ENCODE measurements at places on chromosomes 6 and 20.

DNA sequence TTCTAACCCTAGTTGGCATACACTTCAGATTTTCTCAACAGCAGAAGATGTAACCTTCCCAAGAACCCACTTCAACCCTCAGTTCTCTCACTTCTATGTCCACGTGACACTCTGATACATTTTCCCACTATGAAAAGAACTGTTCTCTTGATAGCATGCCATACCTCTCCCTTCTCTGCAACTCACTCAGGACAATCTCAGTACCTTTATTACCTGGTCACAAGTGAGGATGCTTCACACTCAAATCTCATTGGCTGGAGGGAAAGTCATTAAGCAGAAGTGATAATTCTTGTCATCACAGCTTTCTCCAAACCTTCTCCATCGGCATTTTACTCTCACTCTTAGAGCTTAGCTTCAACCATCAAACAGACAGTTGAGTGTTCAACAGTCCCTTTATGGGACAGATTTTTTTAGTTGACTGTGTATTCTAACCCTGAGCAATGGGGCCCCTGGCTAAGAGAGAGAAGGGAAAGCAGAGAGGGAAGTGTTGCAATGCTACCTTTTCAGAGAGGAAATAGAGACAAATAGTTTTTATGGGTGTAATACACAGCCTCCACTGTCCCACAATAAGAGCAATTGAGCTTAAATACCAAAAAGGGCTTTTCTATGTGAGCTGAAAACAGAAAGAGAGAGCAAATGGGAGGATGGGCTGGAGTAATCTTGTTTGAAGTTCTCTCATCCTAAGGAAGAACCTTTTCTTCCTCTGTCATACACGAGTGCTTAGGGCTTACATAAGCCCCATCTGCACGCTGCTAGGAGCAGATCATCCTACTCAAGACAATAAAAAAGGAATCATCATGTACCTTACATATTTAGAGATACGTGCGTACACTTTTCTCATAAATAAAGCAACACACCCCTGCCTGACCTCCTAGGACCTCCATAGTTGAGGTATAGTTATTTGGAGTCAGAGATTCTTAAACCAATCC lies 16.0 kb downstream of the HLA-DPA1 start:
- DNase-seq = no peak

GRCh38 chr6:36662827-36663256 lies 15.7 kb upstream of the CDKN1A start:
- DNase-seq = no peak

DNA sequence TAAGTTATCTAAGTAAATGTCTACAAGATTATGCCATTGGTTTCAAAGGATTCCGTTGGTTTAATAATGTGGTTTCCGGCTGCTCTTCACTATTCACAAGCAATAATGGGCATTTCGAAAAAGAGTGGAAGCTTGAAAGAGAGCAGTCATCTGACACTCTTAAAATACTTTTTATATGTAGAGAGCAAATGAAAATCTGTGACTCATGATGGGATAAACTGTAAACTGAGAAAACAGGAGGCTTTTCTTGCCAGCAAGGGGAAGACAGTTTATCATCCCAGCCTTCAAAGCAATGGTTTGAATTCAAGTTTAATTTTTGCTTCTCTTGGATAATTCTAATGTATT lies 145.7 kb downstream of the KHDC1L start:
- no peak for DNase-seq

GRCh38 chr20:44851545-44851944 lies 34.0 kb upstream of the YWHAB start:
- no peak for DNase-seq

- DNase-seq = no peak
These were observed 374.9 kb upstream of the IRAK1BP1 start for GRCh38 chr6:78492351-78493017.

DNA sequence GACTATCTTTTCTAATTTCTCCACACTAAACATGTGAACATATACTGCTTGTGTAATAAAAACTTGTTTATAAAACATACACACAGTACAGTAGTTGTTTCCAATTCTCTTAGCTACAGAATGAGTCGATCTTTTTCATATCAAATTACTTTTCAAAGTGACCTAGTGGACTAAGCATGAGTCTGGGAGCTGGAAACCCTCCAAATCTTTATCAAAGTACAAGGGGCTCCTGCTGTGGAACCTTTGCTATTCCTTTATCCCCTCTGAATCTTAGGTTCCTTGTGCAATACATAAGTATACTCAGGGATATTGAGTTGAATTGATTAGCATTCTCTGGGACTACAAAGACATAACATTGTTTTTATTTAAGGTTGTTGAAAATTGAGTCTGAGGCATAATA lies 48.7 kb upstream of the TAB2 start:
- no peak for DNase-seq

DNA sequence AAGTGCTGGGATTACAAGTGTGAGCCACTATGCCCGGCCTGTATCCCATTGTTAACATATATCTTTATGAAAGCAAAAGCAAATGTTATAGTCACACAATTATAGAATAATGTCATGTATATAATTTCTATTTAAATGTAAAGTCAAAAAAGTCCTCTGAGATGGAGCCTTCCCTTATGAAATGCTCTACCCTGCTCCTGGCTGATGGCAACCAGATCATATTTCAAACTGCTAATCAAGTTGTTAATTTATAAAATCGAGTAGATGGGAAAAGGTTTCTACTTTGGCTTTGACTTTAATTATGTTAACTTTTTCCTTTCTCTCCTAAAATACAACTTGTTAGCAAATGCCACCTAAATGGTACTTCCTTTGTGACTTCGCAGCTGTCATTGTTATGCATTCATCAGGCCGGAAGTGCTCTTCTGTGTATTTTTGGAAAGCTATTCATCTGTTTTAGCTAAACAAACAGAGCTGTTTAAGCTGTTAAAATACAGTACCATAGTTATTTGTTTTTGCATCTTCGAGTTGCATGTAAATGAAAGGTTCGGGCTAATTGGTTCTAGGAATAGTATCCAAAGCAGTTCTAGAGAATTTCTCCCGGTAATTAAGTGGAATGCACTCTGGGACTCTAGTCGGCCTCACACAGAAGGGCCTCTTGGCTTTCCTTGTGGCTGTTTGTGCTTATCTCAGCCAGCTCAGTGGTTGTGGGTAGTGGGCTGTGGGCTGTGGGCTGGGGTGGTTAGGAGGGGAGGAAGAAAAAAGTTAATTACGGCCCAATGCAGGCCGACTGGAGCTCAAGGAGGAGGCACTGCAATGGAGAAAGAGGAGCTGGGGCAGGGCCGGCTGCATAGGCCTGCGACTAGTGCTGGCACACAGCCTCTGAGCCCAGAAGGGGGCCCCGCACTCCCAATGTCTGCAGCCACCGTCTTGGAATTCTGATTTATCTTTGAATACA lies 34.8 kb downstream of the SLC35D3 start:
- DNase-seq = no peak

GRCh38 chr20:64130876-64131275 lies 23.5 kb upstream of the NPBWR2 start:
- DNase-seq = no peak

GRCh38 chr20:20929341-20929740 lies 176.8 kb downstream of the LINC00237 start:
- no peak for DNase-seq

GRCh38 chr6:64258752-64259151 lies 623.1 kb downstream of the PHF3 start:
- no peak for DNase-seq

GRCh38 chr6:139743664-139744437 lies 369.4 kb upstream of the CITED2 start:
- no peak for DNase-seq

DNA sequence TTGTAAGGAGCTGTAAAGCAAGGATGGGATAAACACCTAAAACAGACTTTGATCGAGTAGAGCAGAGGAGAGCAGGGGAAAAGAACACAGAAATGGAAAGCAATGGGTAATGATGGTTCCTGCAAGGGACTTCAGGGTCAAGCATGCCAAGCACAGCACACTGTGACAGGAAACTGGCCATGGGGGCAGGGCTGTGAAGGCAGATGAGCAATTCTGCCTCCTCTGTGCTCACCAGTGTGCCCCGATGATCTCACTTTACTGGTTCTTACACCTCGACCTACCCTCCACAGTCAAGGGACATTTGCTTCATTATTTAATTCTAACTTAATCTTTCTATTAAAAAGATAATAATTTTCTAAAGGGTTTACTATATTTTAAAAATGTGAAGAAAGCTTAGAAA lies 21.6 kb upstream of the MYB start:
- no peak for DNase-seq

- DNase-seq = no peak
These were observed 3.9 kb downstream of the ROMO1 start for GRCh38 chr20:35702824-35703695.

- DNase-seq = no peak
These were observed 11.4 kb downstream of the TAGAP start for GRCh38 chr6:159033160-159034049.

DNA sequence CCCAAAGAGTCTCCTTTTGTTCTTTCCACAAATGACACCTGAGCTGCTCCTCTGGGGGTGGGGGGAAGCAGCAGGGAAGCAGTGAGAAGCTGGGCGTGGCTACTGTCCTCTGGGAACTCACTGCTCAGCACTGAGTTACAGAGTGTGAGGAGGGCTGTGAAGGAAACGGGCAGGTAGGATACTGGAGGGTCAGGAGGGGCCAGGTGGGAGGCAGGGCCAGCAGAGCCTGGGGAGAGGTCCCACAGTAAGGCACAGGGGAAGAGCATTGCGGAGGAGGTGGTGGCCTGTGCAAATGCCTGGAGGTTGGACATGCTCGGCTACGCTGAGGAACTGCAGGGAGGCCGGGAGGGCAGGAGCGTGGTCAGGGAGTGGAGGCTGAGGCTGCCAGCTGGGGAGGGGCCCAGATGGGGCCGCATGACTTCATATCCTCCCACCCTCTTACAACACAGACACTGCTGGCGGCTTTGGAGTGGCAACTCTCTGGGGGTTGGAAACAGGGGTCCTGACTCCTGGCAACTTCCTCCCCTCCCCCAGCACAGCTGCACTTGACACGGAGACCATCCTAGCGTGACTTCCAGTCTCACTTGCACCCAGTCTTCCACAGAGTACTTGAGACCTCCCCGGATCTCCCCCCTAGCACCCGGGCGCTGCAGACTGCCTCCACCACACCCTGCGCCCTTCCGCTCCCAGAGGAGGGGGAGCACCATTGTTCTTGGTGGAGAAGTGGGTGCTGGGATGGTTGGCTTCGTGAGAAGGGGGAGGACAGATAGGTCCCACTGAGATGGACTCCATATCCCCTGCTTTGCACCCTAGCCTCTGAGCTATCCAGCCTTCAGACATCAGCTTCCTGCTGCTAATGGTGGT lies 34.2 kb downstream of the RBM38 start:
- no peak for DNase-seq

DNA sequence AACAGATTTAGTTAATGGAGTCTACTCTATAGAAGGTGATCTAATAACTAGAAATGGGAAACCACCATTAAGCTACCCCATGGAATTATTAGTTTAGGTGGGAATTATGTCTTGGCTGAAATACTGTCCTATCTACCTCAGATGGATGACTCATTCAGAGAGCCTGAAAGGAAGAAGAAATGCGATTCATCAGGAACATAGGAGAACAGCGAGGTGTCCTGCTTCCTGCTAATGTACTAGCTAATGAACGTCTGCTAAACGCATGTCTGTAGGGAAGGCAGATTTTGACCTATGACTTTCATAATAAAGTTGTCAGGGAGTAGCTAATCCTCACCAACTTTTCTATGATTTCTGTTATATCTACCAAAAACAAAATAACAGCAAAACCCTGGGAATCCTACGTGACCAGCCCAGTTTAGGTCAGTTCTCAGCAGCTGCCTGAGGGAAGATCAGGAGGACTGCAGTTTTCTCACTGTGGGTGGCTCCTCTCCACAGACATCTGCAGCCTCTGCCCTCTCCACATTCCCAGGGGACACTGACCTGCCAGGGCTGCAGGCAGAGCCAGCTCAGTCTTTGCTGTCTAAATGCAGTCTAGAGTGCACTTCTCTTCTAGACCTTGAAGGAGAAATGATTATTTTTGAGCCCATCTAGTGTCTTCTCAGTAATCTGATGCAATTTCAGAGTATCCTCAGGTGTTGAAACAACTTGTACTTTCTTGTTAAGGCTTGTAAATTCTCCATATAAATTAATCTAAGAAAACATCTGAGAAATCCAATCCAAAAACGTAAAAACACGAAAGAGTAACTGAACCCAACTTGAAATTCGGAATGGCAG lies 18.1 kb upstream of the SFT2D1 start:
- DNase-seq = no peak

GRCh38 chr6:141677598-141678211 lies 455.0 kb upstream of the GJE1 start:
- DNase-seq = no peak

- no peak for DNase-seq
These were observed 655.9 kb upstream of the MAN1A1 start for GRCh38 chr6:120005292-120005976.

GRCh38 chr6:158572653-158573541 lies 13.0 kb downstream of the TMEM181 start:
- no peak for DNase-seq

GRCh38 chr6:6951355-6951754 lies 156.4 kb upstream of the RREB1 start:
- DNase-seq = no peak

DNA sequence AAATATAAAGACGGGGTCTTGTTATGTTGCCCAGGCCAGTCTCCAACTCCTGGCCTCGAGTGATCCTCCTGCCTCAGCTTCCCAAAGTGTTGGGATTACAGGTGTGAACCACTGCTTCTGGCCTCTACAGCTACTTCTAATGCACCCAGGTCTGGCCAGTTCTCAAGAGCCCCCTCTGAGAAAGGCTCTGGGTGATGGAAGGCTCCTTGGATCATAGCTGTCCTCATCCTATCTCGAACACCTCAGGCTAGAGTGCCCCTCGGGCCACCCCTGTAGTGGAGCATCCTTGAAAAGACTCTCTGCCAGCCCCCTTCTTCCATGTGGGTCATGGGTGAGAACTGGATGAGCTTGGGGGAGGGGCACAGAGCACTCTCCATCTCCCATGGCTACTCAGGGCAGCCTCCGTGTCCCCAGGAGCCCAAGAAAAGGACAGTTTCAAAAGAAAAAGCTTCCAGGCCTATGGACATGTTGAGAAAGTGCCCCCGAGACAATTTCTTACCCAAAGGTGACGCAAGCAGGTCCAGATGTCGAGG lies 714 bp upstream of the MYLK2 start:
- DNase-seq = no peak

DNA sequence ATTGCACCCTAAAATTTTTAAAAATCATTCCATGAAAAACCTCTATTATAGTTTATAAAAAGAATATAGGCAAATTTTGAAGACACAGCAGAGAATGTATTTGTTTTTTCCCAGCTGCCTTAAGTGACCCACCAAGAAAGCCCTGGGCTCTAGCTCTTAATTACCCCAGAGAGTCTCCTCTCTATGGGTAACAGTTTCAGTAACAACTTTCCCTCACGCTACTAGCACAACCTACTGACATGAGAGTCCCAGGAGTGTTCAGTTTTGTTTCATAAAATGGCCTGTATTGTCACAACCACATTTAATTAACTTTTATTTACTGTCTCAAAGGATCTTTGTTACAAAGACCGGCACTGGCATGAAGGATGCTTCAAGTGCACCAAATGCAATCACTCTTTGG lies 41.5 kb downstream of the FHL5 start:
- DNase-seq = no peak

- no peak for DNase-seq
These were observed 257.7 kb upstream of the STXBP5 start for GRCh38 chr6:146946559-146946958.
